PC-9 (cell line): ENCODE measurements at places on chromosomes 3 and 15.

DNA sequence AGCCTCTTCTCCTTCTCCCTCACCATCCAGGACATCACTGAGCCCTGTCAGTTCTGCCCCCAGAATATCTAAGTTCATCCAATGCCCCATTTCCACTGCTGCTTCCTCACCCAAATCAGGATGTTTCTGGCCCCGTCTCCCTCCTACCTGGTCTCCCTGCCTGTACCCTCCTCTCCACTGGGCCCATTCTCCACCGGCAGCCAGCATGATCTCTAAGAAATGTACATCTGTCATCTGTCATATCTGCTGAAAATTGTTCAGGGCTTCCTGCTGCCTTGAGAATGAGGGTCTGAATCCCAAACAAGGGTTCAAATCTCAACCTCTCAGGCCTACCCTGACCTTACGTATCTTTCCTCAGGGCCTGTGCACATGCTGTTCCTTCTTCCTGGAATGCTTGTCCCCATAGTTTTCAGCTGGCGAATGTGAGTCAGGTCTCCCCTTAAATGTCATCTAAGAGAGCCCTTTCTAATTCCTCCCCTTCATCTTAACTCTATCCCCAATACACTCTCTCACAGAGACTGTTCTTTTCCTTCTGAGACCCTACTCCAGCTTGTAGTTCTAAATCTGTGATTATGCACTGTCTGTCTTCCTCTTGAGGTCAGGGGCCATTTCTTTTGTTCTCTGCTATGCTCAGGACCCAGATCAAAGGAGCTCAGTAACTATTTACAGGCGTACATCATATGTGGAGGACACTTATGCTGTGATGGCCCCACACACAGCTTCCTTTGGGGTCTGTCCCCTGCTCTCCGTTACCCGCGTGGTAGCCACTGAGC is 40.8 kb downstream of the SMAD3 start:
- no peak for DNase-seq

- no peak for DNase-seq
Observed at GRCh38 chr3:177563792-177564191, 366.5 kb upstream of the TBL1XR1 start.

GRCh38 chr3:153734777-153735551 is 386.2 kb upstream of the ARHGEF26 start:
- peak; percentile 47 for DNase-seq

- no peak for DNase-seq
Observed at GRCh38 chr3:159953325-159954085, 35.1 kb upstream of the IL12A start.

GRCh38 chr15:69096196-69096595 is 64.2 kb upstream of the GLCE start:
- no peak for DNase-seq

GRCh38 chr3:59809710-59810444 is 760.1 kb upstream of the CFAP20DC start:
- no peak for DNase-seq

- DNase-seq = no peak
Observed at GRCh38 chr3:81741216-81741615, 20.2 kb downstream of the GBE1 start.

DNA sequence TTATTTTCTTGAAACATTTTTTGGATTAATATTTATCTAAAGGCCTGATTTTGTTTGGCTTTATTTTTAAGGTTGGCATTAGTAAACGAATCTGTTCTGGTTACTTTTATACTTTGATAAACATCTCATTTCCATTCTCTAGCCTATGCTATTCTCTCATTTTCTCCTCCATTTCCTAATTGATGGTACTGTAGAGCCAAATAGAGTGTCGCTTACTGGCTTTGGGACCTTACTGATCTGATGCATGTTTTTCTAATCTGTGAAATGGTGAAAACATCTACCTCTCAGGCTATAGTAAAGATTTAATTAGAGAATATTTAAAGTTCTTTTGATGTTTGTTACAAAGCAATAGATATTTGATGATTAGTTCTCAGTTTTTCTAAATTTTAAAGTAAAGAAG is 1.6 kb downstream of the LNP1 start:
- DNase-seq = no peak

DNA sequence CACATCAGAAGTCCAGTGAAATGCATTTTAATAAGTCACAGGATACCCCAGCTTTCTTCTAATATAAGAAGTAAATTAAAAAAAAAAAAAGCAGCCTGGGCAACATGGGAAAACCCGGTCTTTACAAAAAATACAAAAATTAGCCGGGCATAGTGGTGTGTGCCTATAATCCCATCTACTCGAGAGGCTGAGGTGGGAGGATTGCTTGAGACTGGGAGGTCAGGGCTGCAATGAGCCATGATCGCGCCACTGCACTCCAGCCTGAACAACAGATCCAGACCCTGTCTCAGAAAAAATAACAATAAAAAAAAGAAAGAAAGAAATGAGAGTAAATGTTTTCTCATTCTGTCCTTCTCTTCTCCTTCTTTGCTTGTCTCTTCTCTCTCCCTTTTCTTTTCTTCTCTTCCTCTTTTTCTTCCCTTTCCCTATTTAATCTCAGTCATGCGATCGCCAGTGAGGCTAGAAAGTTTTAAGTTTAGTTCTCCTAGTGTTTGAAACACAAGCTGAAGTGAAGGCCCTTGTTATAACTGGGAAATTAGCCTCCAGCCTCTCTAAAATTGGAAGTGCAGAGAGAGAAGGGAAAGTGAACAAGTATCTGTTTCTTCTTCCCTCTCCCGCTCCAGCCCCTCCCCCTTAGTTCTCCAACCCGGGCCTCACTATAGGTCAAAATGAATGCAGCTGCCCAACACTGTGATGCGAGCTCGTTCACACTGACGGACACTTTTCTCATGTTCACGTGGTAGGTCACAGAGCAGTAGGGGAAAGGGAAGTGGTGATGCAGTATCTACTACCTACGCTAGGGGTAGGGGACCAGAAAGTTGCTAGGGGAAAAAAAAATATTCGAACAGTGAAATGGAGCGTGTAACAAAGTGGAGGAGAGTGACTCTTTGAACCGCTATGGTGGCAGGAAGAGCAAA is 23.5 kb upstream of the TSC22D2 start:
- no peak for DNase-seq

- peak; percentile 92 for DNase-seq
Observed at GRCh38 chr15:64247906-64248541, 85.2 kb upstream of the PPIB start.

DNA sequence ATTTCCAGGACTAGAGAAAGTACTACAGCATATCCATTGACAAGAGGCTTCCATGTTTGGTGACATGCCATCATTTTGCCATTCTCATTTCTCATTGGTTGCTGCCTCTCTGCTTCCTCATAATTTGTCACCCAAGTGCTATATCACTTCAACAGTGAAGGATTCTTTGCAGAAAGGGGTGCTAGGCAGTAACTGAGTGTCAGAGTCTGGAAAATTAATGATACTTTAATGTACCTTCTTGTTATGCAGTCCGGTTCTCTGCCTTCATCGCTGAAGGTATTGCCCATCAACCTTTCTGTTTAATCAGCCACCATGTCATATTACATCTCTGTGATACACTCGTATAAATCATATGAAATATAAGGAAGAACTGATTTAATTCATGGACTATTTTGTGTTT is 550.3 kb downstream of the ROBO2 start:
- no peak for DNase-seq

DNA sequence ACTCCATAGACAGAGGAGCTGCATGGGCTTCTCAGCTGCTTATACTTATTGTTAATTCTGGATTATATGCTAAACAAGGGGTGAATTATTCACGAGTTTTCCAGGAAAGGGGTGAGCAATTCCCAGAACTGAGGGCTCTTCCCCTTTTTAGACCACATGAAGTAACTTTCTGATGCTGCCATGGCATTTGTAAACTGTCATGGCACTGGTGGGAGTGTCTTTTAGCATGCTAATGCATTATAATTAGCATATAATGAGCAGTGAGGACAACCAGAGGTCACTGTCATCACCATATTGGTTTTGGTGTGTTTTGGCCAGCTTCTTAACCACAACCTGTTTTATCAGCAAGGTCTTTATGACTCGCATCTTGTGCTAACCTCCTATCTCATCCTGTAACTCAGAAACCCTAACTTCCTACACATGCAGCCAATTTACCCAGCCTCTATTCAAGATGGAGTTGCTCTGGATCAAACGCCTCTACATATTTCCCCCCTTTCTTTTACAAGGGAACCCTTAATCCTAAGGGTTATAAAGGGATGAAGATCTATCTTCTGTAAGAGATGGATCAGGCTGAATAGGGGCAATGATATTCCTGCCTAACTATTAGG is 12.1 kb upstream of the DMXL2 start:
- no peak for DNase-seq

GRCh38 chr15:82943176-82943575 is 9.3 kb downstream of the HOMER2 start:
- no peak for DNase-seq

DNA sequence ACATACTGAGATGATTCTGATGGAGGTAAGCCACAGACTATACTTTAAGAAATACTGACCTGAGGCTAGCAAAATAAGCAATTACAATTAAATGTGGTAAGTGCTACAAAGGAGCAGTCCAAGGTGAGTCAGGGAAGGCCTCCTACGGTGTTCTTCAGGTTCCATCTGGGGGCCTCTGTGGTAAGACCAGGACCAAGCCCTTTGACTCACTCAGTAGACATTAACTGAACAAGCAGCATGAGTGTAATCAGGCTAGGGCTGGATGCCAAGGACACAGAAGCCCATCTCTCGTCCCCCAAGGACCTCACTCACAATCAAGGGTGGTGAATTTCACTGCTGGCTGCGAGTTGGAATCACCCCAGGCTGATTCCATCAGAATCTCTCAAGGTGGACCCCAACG is 37.3 kb downstream of the DZIP1L start:
- peak; percentile 89 for DNase-seq

DNA sequence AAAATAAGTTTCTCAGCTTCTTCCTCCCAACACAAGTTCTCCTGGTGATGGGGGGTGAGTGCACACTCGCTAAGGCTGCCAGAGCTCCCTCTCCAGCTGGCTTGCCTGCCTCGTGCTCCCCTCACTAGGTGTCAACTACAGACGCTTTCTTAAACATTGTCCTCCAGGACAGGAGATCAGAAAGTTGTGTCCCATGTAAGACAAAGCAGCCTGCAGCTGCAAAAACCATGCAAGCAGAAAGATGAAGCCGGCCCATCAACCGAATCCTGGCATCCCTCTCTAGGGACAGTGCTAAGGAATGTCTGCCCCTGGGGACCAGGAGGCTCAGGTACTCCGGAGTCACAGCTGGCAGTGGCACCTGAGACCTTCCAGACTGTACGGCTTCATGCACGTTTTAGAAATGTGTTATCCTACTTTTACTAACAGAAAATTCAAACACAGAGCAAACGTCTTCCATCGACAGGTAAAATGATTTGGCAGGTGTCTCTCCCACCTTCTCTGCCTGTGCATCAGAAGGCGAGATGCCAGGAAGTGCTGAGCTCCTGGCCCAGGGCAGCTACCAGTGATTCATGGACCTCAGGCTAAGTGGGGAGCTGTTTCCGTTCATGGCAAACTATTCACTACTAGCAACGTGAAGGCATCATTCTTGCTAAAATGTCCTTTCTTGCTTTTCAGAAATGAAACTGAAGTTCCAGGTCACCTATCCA is 246.1 kb downstream of the ADAMTS17 start:
- DNase-seq = no peak

DNA sequence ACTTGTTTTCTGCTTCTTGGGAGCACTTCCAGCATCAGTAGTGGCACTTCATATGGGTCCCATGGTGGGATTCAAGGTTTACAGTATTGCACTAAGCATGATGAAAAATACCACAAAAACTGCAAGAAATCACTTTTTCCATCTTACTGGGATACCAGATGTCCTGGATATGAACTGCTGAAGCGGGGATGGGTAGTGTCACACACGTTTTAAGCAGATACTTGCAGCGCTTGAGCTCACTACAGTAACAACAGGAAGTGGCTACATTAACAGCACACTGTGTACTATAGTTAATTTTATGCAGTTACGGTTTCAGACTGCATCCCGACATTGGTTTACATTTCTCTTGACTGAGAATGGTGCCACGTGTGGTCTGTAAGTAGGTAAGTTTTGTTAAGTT is 3.5 kb upstream of the ISG20 start:
- no peak for DNase-seq

- DNase-seq = peak; percentile 93
Observed at GRCh38 chr3:127929818-127930413, 14.9 kb downstream of the KBTBD12 start.

GRCh38 chr15:83516935-83517334 is 69.8 kb downstream of the SH3GL3 start:
- no peak for DNase-seq

DNA sequence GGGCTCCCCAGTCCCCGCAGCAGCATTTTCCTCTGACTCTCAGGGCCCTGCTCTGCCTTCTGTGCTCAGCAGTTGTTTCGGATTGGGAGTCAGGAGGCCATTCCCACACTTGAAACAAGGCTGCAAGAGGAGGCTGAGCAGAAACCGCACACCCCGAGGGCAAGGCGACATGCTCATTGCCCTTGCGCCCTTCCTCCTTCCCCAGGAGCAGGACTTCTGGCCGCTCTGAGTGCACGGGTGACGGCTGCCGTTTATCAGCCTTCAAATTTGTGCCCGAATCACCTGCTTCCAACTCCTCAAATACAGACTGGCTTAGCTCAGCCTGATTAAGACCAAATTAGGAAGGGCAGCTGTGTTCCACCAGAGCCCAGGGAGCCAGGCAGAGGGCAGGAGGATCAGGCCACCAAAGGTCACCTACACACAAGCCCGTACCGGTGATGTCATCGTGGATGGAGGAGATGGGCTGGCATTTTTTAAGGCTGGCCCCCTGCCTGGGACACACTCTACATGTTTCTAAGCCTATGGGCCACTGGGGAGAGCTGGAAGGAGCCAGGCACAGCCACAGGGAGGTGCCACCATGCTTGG is 38.1 kb downstream of the TM2D3 start:
- DNase-seq = no peak

- no peak for DNase-seq
Observed at GRCh38 chr3:115165701-115166100, 18.6 kb upstream of the ZBTB20 start.

- no peak for DNase-seq
Observed at GRCh38 chr3:189517981-189518380, 113.2 kb upstream of the TP63 start.

DNA sequence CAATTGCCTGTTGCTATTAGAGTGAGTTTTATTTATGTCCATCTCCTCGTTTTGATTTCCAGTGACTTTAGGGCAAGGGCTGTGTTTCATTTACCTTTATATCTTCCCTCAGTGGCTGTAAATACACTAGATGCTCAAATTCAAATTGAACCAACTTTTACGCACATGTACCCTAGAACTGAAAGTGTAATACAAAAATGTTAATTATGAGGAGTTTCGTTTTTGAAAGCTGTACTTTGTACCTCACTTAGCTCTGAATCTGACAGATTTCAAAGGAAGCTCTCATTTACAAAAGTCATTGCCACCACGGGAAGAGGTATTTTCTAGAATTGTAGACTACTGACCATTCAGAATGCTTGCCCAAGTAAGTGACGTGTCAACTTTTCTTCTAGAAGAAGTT is 264.4 kb downstream of the MECOM start:
- no peak for DNase-seq

GRCh38 chr3:184133840-184134745 is 1.1 kb upstream of the EIF2B5 start:
- DNase-seq = peak; percentile 86

DNA sequence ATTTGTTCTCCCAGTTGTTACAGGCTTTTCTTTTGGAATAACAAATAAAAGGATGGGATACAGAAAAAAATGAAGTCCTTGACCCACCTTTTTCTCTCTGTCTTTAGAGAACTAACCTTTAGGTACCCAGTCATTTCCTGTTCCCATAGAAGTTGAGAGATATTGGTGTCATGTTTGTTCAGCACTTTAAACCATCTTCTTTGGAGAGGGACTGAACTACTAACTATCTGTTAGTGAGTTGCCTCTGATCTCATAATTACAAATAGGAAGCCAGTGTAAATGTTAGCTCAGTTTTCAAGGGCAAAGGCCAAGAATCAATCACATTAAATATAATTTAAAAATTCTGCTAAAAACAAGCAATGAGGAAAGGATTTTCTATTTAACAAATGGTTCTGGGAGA is 72.9 kb upstream of the DCBLD2 start:
- no peak for DNase-seq
